Naive thymus-derived CD4-positive, alpha-beta T cell (primary cell): ENCODE measurements at places on chromosomes 12 and 14. TPM values are rescaled to one million over a fixed set of nuclear protein-coding genes. Genes with fewer than 3 reads are reported as not detected.

- peaks cover 49% of the 10 kb centered on the region for H3K4me1 ChIP-seq
- H3K27ac ChIP-seq, result peak overlapping the region; percentile 86
- no peak for DNase-seq
- H3K4me3 ChIP-seq, result peak overlapping the region; percentile 29
- no peaks in the 10 kb centered on the region for H3K27me3 ChIP-seq
These were observed 48.2 kb upstream of the PNMA1 start for GRCh38 chr14:73762375-73762822.

The OAS3 gene
- 14.8 TPM for polyA plus RNA-seq

- H3K27me3 ChIP-seq, result no peaks in the 10 kb centered on the region
- DNase-seq, result no peak
- no peaks in the 10 kb centered on the region for H3K36me3 ChIP-seq
- H3K4me3 ChIP-seq, result no peak overlapping the region
- peaks cover 9% of the 10 kb centered on the region for H3K4me1 ChIP-seq
These were observed 151.3 kb downstream of the BTG1 start for GRCh38 chr12:91994208-91994797.

DNA sequence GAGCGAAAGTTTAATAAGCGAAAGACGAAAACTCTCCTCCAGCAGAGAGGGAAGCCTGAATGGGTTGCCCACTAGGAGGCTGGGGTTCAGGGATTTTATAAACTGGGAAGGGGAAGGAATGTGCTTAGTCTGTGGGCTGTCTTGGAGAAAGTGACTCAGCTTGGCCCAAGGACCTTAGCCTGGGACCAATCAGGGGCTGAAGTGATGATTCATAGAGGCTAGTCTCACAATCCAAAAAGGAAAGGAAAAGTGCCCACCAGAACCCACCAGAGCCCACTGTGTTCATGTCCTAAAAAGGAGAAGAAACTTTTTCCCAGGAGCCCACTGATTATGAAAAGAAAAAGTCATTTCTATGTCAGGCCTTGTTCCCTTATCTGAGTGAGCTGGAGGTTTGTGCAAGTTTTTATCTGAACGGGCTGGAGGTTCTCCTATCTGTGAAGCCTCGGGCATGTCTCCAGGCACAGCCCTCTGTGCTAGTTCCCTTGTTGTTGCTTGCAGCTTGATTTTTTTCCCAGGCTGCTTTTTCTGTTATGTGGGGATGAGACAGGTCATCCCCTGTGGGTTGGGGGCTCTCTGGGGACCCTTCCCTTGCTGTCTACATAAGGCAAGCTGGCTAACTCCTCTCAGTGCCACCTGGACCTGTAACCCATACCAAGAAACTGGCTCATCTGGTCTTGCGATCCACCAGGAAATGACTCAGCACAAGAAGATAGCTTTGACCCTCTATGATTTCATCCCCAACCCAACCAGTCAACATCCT lies 8.3 kb upstream of the GOLGA5 start:
- H3K4me1 ChIP-seq, result no peaks in the 10 kb centered on the region
- no peak overlapping the region for H3K4me3 ChIP-seq
- no peaks in the 10 kb centered on the region for H3K27me3 ChIP-seq
- no peak for DNase-seq
- no peak overlapping the region for H3K27ac ChIP-seq

The OR4M1 gene
- polyA plus RNA-seq, result not detected

DNA sequence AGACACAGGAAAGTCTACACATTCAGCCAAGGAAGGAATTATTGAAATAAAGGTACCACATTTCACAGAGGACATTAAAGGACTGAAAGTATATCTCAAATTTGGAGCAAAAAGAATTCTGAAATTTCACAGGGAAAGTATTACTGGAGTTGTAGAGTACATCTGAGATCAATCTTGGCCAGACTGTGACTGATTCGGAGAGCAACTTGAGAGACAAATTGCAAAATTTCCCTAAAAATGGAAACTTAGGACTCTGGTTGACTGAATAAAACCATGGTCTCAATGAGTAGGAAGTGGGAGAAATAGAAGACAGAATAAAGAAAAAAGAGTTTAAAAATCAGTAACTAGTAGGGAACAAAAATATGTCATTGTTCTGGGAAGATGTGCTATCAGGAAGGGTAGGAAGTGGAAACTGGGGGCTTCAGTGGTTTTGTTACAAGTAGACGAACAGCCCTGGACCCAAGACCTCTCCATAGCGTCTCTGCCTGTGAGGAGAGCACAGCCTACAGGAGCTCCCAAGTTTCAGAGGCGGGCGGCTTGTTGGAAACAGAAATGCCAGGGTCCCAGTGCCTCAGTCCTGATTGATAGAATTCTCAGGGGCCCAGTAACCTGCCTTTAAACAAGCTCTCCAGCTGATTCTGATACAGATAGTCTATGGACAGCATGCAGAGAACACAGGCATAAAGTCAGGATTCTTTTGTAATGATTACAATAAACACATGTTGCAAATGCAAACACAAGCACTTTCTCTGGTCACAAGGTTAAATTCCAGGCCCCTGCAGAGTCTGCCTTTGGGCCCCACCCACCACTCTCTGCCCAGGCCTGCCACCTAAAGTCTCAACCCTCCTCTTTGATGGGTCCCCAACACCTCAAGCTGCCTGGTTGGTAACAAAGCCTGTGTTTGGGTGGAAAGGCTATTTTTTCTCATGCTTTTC lies 63.1 kb downstream of the BBS10 start:
- DNase-seq, result no peak
- H3K4me3 ChIP-seq, result no peak overlapping the region
- H3K36me3 ChIP-seq, result no peaks in the 10 kb centered on the region
- no peaks in the 10 kb centered on the region for H3K4me1 ChIP-seq
- H3K27ac ChIP-seq, result no peak overlapping the region

- no peak for DNase-seq
- H3K36me3 ChIP-seq, result no peaks in the 10 kb centered on the region
- H3K4me1 ChIP-seq, result peaks cover 21% of the 10 kb centered on the region
- H3K4me3 ChIP-seq, result no peak overlapping the region
- H3K27ac ChIP-seq, result peak overlapping the region; percentile 21
These were observed 24.3 kb downstream of the NCOR2 start for GRCh38 chr12:124543052-124543589.

GRCh38 chr14:74333909-74334308 lies 14.4 kb upstream of the VRTN start:
- no peak overlapping the region for H3K27ac ChIP-seq
- no peak overlapping the region for H3K4me3 ChIP-seq
- H3K27me3 ChIP-seq, result no peaks in the 10 kb centered on the region
- DNase-seq, result no peak

The TBX3 gene
- polyA plus RNA-seq, result not detected

GRCh38 chr12:1800401-1801302 lies 19.7 kb upstream of the LRTM2 start:
- H3K36me3 ChIP-seq, result no peaks in the 10 kb centered on the region
- no peak overlapping the region for H3K4me3 ChIP-seq
- H3K4me1 ChIP-seq, result peaks cover 9% of the 10 kb centered on the region
- no peaks in the 10 kb centered on the region for H3K27me3 ChIP-seq
- no peak for DNase-seq
